Cortex of kidney (tissue), 1 donor: ENCODE measurements at places on chromosomes 3 and 15.

DNA sequence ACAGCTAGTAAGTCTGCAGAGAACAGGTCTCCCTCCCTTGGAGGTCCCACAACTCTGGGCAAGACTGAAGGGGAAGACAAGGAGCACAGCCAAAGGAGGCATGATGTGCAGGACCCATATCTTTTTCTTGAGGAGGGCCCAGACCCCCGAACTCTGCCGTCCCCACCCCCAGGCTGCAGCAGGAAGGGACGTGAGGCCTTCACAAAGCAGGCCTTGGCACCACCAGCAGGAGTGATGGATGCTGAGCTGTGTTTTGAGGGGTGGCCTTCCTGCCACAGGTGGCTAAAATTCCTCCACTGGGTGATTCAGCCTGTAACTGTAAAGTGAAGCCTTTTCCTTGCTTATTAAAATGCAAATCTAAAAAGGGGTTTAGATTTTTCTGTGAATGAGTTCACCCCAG lies 8.6 kb downstream of the PLA2G4D start:
- DNase-seq = no peak

DNA sequence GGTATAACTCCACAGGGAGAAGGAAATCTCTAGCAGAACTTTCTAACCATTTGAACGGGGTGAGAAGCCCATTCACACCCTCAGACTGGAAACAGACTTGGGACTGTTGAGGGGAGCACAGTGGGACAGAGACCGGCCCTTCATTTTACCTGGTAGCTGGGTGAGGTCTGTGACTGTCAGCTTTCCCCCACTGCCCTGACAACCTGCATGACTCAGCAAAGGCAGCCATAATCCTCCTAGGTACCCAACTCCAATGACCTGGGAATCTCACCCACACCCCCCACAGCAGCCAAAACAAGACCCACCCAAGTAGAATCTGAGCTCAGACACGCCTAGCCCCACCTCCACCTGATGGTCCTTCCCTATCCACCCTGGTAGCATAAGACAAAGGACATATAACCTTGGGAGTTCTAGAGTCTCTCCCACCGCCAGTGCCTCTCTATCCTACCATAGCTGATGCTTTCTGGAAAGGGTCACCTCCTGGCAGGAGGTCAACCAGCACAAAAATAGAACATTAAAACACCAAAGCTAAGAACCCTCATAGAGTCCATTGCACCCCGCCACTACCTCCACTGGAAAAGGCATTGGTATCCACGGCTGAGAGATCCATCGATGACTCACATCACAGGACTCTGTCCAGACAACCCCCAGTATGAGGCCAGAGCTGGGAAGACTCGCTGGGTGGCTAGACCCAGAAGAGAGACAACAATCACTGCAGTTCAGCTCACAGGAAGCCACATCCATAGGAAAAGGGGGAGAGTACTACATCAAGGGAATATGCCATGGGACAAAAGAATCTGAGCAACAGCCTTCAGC lies 28.0 kb downstream of the SENP7 start:
- no peak for DNase-seq

DNA sequence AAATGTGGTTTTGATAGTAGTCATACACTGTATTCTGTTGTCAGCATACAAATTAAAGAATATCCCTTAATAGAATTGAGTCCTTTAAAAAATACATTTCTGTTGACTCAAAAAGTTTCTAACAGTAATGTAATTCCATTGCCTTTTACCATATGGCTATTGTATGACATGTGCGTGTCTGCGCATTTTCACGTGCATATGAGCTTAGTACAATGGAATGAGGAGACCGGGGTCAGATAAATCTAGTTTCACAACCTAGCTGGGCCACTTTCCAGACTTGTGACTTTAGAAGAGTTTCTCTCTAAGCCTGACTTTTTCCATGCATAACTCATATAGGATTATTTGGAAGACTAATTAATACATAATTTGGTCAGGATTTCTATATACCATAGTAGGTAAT lies 38.7 kb downstream of the ZBTB38 start:
- no peak for DNase-seq

GRCh38 chr3:13313813-13314212 lies 106.3 kb downstream of the NUP210 start:
- DNase-seq = no peak

DNA sequence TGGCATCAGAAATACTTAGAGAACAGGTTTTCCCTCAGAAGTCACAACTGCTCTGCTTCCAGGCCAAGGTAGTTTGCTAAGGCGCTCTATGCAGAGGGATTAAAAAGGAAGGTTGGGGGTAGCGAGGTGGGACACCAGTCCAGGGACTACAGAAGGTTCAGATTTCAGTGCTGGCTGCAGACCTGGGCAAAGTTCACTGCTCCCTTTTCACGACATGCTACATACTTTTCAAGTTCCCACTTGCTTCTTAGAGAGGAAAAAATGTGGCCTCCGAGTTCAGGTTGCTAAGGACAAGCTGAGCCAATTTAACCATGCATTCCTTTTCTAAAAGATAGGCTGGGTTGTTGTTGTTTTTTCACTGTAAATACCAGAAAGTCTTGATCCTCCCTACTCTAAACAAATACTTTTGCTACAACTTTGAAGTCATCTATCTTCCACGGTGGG lies 158.6 kb upstream of the NR2F2 start:
- no peak for DNase-seq

GRCh38 chr15:60683156-60683555 lies 204.2 kb upstream of the ICE2 start:
- no peak for DNase-seq

DNA sequence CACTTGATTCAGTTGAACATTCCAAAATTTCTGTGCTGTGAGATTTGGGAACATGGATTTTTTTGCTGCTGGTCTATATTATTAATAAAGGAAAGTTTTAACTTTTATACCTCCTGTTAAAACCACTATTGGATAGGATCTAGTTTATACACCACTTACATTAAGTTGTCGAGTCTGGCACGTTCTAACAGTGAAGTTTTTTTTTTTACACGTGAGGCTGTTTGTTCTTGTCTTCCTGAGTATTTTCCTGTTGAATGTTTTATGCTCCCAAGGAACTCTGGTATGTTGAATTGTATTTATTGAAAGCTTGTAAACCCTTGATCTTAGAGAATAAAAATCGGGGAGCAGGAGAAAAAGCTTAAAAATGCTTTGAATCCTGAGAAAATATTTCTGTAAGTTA lies 338.8 kb downstream of the RBMS3 start:
- DNase-seq = no peak

DNA sequence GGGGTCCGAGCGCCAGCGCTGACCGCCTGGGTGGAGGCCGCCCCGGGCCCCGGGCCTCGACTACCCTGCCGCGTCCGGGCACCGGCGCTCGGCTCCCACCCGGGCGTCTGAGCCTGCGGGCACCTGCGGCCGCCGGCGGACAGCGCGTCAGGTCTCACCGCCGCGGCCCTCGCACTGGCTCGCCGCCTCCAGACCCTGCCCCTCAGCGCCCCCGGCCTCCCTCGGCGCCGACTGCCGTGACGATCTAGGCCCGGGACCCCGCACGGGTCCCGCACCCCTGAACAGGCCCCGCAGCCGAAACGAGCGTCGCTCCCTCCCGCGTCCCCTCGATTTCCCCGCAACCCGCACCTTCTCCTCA lies 297 bp downstream of the PRC1 start:
- no peak for DNase-seq

- DNase-seq = no peak
Measured at GRCh38 chr3:125035217-125035616, 20.6 kb downstream of the HEG1 start.

DNA sequence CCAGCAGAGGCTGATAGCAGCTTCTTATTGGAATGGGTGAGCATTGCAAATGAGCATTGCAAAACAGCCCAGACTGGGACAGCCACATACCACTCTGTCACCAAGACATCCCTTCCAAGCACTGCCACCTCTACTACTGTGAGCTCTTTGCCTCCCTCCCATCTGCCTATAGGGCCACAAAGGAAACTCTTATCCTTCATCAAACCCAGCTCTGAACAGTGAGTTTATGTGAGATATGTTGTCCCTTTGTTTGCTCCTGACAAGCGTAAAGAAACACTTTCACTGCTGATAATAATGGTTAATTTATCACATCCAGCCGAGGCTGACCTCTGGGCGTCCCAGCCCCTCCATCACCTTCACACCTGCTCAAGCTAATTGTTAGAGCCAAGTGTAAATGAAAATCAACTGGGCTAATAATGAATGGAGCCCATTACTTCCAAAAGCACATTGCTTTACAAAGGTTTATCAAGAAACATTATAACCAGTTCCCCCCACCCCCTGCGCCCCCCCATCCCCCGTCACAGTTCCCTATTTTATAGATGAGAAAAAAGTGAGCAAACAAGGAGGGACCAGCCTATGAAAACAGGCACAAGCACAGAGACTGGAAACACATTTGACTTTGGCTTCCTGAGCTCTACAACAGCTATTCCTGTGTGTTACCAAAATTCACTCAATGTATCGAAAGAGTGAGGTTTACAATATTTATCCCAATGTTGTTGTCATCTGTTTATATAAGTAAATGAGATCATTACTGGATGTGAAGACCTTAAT lies 146.3 kb downstream of the ANXA2 start:
- no peak for DNase-seq

DNA sequence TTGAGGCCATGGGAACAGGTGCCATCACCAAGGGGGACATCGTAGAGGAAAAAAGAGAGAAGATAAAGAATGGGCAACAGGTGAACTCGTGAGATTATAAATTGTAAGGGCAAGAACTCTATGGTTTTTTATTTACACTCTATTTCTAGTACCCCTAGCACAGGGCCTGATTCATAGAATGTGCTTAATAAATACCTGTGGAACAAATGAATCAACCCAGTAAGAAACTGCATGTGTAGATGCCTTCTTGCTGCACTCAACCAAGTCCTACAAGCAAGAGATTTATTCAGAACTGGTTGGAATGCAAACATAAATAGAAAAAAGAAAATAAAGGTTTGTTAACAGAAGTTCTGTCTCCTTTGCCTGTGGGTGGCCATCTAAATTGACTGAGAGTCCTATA lies 18.7 kb upstream of the KPNA1 start:
- DNase-seq = no peak

- no peak for DNase-seq
Measured at GRCh38 chr3:180548050-180548449, 53.9 kb upstream of the TTC14 start.

DNA sequence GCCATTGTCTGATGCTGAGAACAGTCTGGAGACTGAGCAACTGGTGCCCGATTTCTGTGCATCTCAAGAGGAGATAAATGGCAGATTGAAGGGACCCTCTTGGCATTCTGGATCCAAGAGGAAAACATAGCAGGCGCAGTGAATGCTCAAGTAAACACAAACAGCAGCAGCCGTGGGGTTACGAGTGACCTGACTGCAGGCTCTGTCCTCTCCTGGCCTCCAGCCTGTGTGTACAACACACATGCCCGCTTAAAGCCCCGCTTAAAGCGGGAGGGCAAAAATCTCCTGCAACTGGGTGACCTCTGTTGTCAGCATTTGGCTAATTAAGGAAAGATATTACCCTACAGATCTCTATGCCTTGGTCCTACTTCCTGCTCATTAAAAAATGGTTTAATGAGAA lies 120.5 kb downstream of the GREM1 start:
- no peak for DNase-seq

- DNase-seq = no peak
Measured at GRCh38 chr3:69749461-69749860, 10.2 kb downstream of the MITF start.

DNA sequence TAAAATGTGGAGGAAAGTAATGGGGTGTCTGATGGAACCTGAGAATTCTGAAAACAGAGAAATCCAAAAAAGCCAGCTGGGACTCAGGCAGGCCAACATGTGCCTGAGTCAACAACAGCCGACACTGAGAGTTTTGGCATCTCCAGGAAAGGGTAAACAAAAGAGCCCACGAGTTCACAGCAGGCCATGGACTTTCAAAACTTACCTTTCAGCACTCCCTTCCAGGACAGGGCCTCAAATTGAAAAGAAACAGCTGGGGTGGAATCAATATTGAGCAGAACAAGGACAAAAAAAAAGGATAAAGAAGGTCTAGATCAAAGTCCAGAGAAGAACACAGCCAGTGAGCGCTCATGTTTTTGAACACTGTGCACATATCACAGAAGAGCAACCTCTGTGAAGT lies 735.4 kb upstream of the GRM7 start:
- DNase-seq = no peak

GRCh38 chr3:54146506-54147239 lies 24.3 kb downstream of the CACNA2D3 start:
- no peak for DNase-seq

- no peak for DNase-seq
Measured at GRCh38 chr15:72037321-72037720, 80.6 kb downstream of the MYO9A start.

DNA sequence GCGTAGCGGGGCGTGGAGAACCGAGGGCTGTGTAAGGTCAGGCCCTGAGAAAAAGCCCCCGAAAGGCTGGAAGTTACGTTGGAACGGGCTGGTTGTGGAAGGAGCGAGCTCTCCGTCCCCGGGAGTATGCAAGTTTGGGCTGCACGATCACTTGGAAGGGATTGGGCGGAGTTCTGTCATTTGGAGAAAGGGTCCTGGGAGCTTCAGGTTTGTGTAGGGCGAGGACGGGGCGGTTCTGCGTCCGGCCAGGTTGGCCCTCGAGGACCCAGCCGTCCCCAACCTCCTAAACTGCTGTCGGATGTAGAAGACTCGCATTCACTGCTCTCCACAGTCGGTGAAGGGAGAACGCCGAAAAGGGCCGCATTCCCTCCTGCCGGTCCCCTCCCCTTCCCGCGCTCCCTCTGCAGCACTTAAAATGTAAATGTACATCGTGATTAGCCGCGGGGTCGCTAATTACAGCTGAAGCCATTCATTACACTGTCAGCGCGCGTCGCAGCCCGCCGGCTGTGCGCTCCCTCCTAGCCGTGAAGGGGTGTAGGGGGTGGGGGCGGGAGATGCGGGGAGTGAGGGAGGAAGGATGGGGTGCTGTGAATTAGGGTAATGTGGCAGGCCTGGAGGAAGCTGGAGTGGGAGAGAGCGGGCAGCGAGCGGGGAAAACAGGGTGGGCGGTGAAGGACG lies 2.5 kb upstream of the RPP25 start:
- DNase-seq = no peak

GRCh38 chr3:21484057-21484827 lies 266.8 kb downstream of the ZNF385D start:
- DNase-seq = no peak

GRCh38 chr3:183954875-183955274 lies 62.8 kb downstream of the ABCC5 start:
- no peak for DNase-seq

DNA sequence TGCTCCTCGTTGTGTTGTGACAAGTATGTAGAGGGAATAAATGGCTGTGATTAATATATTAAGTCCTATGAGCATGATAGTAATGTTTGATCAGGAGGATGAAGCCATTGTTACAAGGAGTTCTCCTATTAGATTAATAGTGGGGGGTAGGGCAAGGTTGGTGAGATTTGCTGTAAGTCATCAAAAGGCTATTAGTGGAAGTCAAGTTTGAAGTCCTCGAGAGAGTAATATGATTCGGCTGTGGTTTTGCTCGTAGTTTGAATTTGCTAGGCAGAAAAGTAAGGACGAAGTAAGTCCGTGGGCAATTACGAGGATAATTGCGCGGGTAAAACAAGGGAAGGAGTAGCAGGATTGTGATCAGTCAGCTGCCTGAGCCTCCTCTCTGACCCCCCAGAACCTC lies 26.0 kb upstream of the BUB1B start:
- DNase-seq = no peak

- DNase-seq = no peak
Measured at GRCh38 chr15:82950295-82950694, 2.2 kb downstream of the HOMER2 start.
